ENCODE measurements at places on chromosomes 3 and 15.
A peak's percentile ranks its signal among the peaks of the same experiment; 100 is the strongest.

DNA sequence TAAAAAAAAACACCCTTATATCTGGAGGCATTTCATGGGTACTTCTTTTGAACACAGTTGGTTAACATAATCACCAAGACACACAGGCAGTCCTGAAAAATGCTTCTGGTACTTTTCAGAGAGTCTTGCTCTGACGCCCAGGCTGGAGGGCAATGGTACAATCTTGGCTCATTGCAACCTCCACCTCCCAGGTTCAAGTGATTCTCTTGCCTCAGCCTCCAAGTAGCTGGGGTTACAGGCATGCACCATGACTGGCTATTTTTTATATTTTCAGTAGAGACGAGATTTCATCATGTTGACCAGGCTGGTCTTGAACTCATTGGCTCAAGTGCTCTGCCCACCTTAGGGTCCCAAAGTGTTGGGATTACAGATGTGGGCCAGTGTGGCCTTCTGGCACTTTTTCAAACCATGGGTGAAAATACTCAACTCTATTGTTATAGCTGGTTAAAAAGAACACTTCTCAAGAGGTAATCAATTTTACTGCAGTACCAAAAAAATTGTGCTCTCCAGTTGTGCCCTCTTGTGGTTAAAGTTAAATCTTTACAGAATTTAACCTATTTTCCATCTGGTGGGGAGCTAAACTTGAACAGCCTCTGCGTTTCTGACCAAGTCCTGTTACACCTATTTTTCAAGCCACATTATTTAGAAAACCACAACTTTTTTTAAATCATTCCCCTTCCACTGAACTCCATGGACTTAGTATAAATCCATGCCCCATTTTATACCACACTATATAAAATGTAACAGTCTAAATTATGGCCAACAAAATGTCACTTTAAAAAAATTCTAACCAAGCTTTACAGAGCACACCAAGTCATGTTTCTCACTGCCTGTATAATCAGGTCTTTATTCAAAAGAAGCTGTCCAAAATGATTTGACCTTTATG lies 1.2 kb upstream of the SNAPC5 start:
- DNase-seq = peak; percentile 26

DNA sequence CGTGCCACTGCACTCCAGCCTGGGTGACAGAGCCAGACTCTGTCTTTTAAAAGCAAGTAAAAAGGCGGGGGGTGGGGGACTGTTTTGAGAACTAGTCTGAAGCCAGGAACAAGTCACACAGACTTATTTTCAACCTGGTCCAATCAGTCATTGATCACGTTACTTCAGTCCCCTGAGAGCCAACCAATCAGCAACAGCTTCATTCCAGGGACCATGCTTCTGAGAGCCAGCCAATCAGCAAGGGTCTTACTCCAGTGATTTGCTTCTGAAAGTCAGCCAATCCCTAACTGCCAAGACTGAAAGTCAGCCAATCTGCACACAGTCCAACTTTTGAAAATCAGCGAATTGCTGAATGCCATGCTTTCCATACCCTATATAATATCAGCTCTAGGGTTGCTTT lies 48.6 kb upstream of the C15orf39 start:
- no peak for DNase-seq

DNA sequence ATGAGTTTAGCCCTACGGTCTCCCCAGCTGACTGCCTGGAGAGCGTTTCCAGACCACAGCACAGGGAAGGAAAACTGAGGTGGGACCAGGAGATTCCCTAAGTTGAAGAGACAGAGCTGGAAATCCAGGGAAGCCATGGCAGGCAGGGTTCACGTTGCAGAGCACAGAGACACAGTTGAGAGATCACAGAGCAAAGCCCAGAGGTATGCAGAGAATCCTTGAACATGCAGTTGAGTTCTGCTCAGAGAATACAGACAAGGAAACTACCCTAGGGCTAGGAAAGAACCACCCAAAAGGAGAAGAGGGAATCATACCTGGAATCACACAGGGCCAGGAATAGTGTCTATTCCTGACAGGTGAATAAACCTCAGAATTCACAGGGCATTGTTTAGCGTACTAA lies 14.3 kb downstream of the SLC28A1 start:
- DNase-seq = no peak

DNA sequence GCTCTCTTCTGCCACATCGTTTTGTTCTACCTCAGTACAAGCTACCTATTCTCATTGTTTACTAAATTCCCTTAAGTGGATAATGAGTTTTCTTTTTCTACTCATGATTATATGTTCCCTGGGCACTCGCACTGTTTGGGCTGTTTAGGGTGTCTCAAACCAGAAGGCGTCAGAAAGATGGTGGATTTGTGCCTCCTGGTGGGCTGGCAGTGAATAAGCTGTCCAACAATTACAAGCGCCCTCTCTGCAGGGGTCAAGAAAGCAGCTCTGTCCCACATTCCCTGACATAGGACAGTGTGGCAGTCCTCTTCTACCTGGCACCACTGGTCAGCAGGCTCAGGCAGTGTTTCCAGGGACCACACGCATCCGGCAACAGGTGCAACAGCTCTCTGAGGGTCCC lies 173.4 kb upstream of the PPP2R3A start:
- DNase-seq = no peak

DNA sequence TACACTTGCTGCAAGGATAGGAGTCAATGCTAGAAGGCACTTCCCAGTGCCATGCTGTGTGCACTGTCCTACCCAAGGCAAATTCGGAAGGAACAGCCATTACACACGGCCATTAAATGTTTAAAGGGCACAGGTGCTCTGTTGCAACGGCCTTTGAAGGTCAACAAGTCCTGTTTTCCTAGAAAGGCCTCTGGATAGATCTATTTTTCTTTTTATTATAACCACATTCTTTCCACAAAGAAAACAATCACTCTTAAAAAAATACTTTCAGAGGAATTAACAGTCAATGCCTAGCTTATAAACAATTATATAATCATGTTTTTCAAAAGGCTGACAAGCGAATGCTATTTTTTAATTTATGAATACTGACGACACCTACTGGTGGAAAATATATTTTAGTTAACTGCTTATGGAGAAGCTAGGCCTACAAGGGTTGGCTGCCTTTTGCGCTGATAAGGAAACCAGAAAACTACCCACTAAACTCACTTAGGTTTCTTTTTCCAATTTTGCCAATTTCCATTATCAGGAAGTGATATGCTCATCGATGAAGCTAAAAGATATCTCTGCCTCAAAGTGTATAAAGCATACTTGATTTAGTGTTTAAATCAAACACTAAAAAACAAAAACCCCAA lies 2.4 kb downstream of the ARHGEF3 start:
- peak; percentile 17 for DNase-seq

DNA sequence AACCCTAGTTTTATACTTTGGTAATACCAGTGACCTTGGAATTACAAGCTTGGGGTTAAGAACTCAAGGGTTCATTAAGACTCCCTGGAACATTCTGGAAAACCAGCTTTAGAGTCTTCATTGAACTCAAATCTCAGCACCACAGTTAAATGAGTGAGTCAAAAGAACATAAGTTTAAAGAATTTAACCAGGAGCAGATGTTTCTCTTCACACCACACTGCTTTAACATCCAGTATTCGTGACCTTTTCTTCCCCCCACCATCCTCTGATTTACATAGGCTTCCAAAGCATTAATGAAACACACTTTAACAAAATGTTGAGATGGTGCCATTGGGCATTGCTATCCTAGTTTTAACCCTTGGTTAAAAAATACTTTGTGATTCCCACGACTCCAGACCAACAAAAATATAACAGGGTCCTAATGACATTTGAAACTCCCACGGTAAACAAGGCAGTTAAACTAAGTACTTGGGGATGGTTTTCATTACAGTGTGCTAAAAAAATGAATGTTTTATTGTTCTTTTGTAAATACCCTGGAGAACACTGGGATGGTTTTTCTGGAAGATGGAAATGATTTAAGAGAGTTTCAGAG lies 123.9 kb downstream of the OXNAD1 start:
- DNase-seq = no peak

- no peak for DNase-seq
These were observed 47.4 kb upstream of the ITGA11 start for GRCh38 chr15:68479406-68479805.

DNA sequence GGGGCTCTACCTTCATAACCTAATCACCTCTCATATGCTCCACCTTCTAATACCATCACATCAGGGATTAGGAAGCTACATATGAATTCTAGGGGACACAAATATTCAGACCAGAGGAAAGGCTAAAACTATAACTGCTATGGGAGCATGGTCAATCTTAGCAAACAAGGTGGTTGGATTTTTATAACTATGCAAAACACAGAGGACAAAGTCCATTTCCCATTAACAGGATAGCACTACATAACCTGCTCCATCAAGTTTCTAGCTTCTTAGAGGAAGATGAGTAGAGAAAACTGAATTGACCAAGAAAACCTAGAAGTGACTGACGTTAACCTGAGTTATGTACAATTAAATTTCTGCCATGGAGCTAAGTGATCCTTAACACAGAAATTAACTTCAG lies 398.6 kb downstream of the TBL1XR1 start:
- DNase-seq = peak; percentile 11

- no peak for DNase-seq
These were observed 21.4 kb upstream of the JMJD7 start for GRCh38 chr15:41806291-41807181.

DNA sequence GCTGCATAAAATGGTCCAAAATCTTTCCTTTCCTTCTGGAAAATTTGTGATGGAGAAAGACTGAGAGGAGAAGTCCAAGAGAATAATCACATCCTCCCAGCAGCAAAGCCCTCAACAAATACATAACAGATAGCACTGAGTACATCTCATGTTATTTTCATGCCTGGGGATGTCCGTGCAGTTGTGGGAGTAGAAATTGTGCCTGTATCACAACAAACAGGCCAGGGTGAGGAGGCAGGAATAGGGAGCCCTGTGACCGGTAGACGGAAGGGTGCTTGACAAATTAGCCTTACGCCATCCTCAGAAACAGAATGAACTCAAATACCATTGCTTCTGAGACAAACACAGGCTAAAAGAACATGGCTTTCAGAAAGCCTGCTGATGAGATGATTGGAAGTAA lies 333.2 kb upstream of the UMPS start:
- no peak for DNase-seq

DNA sequence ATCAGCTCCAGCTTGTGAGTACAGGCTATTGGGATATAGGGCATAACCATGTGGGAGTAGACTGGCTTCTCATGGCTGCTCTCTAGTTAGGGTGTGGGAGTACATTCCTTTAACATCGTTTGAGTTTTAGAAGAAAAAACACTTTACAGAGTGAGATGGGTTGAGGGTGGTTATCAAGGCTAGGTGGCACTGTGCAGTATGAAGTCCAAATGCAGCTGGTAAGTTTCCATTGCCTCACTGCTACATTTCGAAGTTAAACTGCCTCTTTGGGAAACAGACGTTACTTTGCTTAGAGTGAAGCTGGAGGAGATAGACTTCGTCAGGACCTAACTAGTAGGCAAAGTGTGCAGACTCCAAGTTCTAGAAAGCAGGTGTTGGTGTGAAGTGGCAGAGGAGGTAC lies 192.4 kb downstream of the SQOR start:
- DNase-seq = peak; percentile 8

DNA sequence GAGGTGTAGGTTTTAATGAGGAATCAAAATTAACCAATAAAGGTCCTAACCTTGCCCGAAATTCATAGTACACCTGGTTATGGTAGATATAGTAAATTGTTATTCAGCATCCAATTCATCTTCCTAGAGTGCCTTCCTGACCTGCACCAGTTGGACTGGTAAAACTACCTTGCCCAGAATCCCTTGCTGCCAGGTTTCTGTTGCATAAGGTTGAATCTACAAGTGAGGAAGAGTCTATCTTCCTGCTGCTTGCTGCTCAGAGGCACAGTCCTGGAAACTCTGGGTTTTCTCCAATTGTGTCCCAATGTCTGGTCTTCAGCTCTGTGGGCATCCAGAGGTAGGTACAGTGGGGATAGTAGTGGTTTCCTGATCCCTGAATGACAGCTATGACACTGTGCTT lies 17.3 kb downstream of the CCDC54 start:
- no peak for DNase-seq

- no peak for DNase-seq
These were observed 49.0 kb upstream of the CCDC80 start for GRCh38 chr3:112689989-112690388.

- no peak for DNase-seq
These were observed 54.6 kb upstream of the SEC13 start for GRCh38 chr3:10375296-10376053.

DNA sequence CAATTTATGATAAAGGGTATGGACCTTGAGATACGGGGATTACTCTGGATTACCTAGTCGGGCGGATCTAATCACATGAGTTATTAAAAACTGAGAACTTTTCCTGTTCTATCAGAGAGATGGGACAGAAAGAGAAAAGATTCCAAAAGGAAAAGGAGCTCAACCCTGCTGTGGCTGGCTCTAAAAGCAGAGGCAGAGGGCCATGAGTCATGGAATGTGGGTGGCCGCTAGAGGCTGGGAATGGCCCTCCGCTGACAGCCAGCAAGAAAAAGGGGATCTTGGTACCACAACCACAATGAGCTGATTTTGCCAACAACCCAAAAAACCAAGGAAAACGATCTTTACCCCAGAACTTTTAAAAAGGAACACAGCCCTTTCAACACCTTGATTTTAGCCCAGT lies 210.0 kb downstream of the MAGI1 start:
- DNase-seq = no peak

GRCh38 chr3:157285141-157285540 lies 125.2 kb upstream of the CCNL1 start:
- no peak for DNase-seq

DNA sequence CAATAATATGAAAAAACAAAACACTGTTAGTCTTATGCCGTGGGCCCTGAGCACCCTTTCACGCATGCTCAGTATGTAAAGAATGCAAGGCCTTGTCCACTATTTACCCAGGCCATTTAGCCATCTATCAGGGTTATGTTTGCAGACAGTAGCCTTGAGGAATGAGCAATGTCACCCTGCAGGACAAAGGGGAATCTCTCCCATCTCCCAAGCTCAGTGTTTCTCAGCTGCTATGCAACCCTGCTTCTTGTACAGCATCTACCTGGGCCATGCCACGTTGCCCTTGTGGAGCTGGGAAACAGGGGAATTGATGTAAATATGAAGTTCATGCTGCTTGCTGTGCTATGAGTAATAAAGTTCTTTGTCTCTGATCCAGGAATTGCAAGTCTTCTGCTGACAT lies 51.5 kb upstream of the SLCO2A1 start:
- no peak for DNase-seq

GRCh38 chr3:137761563-137762503 lies 2.3 kb upstream of the SOX14 start:
- DNase-seq = no peak

- DNase-seq = no peak
These were observed 35.0 kb upstream of the MGLL start for GRCh38 chr3:127857333-127857732.

DNA sequence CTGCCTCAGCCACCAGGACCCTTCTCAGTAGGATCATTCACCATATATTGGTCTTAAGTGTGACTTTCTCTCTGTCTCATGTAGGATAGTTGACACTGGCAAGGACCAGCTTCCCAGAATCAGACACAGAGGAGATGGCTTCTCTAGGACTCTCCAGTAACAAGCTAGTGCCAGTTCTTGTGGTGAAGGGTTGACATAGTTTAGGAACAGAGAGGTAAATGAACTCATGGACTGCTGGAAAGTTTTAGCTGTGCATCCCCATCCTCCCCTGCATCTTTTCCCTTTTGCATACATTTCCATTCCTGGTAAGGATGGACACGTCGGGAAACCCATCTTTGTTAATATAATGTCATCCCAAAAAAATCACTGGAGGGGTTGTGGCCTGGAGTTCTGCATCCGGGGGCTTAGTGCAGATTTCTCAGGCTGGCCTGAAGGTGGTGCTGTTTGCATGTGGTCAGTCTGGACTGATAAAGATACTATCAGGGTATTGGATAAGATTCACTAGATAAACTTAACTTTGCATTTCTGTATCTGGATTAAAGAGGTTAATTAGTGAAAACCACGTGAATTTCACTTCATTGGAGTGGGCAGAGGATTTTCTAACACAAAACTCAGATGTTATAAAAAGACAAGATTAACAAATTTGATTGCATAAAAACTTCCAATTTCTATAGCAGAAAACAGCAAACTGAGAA lies 110.8 kb downstream of the TBC1D2B start:
- peak; percentile 82 for DNase-seq
